Cardiac fibroblast (primary cell): ENCODE measurements at places on chromosomes 16 and 17.

DNA sequence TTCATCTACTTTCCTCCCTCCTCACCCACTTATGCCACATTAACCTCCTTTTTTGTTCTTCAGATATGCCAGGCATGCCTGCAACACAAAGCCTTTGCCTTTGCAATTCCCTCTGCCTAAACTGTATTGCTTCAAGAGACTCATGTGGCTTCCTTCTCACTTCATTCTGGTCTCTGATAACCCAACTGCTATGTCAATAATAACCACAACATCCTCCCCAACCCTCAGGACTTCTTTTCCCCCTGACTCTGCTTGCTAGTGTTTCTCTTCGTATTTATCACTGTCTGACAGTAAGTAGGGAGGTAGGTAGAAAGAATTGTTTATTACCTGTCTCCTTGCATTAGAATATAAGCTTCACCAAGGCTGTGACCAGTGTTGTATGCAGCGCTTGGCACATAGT lies 22.4 kb downstream of the RBL2 start:
- no peak for DNase-seq

DNA sequence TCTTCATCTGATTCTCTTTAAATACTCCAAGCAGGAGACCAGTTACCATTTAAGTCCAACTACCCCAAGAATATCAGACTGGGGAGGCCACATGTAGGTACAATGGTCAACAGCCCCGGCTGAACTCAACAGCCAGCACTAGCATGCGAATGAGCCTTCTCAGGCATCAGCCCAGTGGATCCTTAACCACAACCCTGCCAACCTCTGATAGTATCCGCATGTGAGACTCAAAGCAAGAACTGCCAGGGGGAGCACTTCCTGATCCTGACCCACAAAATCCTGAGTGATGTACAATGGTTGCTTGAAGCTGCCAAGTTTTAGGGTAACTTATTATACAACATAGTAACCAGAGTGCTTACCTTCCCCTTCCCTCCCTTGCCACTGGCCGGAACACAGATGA lies 4.0 kb downstream of the PYY start:
- peak; percentile 15 for DNase-seq

GRCh38 chr16:15461376-15461775 lies 27.0 kb downstream of the BMERB1 start:
- DNase-seq, result peak; percentile 49

DNA sequence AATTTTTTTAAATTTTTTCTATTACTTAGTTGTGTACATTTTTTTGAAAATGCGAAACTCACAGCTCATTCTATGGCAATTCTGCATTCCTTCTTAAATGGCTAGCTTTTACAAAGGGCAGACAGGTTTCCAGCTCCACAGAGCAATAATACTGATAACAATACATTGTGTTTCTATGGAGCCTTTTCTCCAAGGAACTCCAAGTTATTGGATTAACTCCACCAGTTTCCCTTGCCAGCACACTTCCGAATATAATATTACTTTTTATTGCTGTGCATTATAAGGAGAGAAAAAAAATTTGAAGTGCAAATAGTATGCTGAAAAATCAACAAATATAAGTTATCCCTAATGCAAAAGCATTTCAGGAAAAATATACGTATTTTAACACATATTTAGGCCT lies 127.5 kb upstream of the PSMD7 start:
- no peak for DNase-seq

DNA sequence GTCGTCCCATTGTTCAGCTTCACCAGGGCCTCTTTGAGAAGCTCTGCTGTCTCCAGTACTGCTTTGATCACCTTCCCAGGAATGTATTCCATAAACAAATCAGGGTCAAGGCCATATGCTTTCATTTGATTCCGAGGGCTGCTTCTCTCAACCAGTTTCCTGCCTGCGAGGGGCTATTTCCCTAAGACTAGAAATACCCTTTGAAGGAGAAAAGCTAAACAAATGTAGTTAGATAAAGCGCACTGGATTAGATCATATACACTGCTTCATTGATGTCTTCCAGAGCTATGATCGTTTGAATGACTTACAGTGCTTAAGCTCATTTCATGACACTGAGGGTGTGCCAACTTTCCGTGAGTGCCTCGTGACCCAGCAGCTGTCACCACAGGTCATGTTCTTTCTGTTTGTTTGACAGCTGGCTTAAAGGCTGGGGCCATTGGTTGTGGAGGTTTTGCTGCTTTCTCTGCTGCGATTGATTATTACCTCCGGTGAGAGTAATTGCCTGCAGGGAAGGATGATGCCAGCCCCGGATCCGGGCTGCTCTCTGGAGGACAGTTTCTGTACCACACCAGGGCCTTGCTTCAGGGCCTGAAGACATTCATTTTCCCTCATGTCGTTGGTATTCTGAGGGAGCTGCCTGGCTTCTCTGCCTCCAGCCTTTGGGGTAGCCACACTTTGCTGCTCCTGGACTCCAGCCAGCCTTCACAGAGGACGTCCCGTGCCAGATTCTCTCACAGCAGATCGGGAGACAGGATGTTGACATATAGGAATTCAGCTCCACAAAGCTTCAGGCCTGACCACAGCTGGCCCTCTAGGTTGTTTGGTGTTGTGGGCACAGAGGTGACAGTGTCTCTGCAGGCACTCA lies 3.9 kb downstream of the TIMM22 start:
- peak; percentile 61 for DNase-seq

DNA sequence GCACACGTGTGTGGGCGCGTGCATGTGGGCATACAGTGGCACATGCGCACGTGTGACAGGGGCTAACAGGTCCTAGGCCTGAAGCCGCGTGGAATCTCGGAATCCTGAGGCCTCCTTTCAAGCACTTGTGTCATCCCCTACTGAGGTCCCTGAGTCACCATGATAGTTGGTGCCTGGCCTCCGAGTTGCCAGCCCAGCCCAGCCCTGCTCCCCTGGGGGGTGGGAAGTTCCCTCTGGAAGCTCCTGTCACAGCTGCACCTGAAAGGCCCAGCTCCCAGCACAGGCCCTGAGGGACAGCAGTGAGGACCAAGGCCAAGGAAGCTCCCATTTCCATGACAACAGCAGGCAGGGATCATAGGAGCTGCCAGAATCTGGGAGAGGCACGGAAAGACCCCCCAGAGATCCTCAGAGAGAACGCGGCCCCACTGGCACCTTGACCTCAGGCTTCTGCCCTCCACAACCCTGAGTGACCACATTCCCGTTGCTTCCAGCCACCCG lies 35.4 kb upstream of the ENPP7 start:
- no peak for DNase-seq

DNA sequence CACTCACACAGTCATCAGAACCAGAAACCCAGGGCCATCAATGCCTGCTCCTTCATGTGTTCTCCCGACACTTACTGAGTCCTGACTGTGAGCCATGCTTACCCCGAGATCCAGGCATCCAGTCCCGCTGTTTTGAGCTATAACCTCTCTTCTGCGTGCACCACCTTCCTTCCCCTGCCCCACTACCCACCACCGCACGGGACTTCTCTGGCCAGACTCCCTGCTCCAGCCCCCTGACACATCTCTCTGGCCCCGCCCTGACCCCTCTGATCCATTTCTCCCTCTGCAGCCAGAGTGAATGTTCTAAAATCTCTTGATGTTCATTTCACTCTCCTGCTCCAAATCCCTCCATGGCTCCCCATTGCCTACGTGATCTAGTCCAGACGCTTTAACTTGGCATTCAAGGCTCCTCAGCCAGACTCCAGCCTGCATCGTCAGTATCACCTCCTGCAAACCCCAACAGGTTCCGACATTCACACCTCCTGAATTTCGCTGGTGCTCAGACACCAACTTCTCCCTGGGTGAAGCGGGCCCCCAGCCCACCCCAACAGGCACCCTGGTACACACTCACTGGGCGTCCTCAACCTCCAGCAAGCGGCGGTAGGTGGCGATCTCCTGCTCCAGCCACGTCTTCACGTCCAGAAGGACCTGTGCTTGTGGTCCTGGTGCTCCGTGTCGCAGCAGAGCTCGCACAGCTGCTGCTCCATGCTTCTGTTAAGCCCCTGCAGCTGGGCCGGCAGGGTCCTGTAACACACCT lies 3.1 kb upstream of the KRT17 start:
- no peak for DNase-seq

GRCh38 chr17:81060416-81060815 lies 25.5 kb downstream of the BAIAP2 start:
- DNase-seq, result no peak

GRCh38 chr17:35607239-35607847 lies 20.2 kb downstream of the AP2B1 start:
- DNase-seq, result no peak

- DNase-seq, result peak; percentile 61
Observed at GRCh38 chr17:13736916-13737315, 135.2 kb upstream of the HS3ST3A1 start.

GRCh38 chr17:50264263-50265113 lies 9.8 kb upstream of the TMEM92 start:
- DNase-seq, result peak; percentile 47

- DNase-seq, result no peak
Observed at GRCh38 chr17:28662527-28662829, 473 bp downstream of the SUPT6H start.

GRCh38 chr17:27049104-27049784 lies 244.7 kb upstream of the WSB1 start:
- no peak for DNase-seq

GRCh38 chr16:87435372-87436224 lies 43.5 kb downstream of the MAP1LC3B start:
- peak; percentile 88 for DNase-seq

DNA sequence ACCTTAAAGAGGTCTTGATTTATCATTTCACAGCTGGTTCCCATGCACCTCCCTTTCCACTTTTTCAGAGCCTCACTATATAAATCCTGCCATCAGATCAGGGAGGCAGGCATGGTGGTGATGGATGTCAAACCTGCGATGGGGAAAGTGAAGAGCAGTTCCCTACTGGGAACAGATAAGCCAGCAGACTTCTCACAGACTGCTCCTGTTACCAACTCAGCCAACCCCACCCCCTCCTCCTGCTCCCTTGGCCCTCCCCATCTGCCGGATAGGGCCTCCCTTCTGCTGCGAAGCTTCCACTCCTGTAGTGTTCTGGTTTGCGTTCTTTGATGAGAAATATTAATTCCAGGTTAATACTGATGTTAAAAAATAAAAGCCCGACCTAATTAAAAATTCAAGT lies 232.1 kb downstream of the STX8 start:
- peak; percentile 35 for DNase-seq

- peak; percentile 66 for DNase-seq
Observed at GRCh38 chr17:61389670-61390478, 9.8 kb upstream of the TBX2 start.

DNA sequence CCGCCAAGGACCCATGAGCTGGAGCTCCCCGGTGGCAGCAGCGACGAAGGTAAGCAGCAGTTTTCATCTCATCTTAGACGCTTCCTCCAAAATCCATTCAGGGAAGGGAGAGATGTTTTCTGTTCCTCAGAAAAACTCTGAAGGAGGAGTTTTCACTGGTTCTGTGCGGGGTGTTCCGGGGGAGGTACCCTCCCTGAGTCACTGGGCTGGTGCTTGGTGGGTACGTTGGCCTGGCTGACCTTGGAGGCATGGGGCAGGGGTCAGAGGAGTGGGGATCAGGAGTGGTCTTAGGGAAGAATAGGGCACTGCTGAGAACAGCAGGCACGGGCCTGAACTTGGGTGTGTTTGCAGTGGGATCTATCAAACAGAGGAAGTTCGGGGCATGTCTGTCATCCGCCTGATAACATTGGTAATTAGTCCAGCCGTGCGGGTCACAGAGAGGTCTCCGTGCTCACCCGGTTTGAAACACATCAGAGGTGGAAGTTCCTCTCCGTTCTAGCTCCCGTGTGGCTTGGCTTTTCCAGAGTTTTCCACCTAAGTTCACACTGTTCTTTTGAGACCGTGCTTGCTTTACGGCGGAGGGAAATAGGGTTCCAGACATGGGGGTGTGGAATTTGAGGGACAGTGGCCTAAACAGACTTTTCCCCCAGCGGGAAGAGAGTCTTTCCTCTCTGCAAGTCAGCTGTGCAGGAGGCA lies 59.6 kb upstream of the CIBAR2 start:
- DNase-seq, result peak; percentile 9

GRCh38 chr16:52783616-52784015 lies 236.7 kb upstream of the TOX3 start:
- no peak for DNase-seq

DNA sequence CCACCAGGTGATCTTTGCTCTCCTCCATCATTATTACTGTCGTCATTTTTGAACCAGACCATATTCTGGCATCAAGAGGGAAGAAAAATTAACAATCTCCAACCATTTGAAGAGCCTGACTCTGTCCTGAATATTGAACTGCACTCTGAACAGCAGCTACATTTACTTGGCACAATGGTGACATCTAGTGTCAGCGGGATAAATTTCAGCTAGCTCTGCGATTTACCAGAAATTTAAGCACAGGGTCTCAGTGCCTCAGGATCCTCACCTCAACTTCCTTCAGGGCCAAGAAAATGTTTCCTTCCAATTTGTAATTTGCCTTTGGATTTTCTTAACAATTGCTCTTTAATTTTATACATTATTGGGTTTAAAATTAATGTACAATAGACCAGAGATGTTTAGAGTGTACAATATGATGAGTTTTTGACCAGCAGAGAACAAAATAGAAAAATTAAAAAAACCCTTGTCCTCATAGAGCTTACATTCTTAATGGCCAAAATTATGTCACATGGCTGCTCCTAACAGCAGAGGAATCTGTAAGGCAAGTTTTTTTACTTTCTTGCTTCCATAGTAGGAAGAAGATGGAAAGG lies 10.7 kb upstream of the ZNF19 start:
- peak; percentile 73 for DNase-seq

- no peak for DNase-seq
Observed at GRCh38 chr17:57082441-57082840, 2.6 kb upstream of the AKAP1 start.

- DNase-seq, result peak; percentile 33
Observed at GRCh38 chr16:84940670-84941551, 70.4 kb downstream of the ZDHHC7 start.

DNA sequence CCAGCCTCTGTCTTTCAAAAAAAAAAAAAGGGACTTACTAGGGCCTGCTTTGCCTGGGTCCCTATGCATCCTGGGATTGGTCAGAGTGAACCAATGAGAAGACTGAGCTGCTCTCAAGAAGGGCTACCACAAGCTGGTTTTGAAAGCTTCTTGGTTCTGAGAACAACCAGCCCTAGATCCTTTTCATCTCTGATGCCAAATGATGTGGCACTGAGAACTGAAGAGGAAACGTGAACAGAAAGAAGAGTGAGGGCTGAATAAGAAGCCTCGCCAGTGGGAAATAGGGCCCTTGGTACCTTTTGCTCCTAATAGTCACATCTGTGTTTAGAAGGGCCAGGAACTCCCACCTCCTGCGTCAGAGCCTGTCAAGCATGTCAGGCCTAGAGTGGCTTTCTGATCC lies 10.7 kb downstream of the TACO1 start:
- DNase-seq, result no peak

DNA sequence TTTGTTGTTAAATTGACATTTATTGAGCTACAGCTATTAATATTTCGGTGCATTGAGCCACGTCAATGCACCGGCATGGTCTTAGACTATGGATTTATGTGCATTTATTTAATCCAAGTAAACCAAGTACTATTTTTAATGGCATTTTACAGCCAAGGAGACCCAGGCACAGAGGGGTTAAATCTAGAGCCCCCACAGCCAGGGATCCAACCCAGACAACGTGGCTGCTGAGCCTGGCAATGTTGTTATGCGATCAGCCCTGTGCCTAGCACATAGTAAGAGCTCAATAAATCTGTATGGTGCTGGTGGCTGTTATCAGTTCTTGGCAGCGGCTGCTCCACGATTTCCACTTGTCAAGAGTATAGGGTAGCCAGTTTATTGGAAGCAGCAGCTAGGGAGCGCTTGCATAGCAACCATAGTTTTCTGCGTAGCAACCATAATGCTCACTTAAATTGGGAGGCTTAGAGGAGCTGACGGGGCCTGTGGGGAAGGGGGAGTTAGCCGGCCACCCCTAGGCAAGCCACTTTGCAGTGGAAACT lies 541 bp upstream of the RBBP6 start:
- no peak for DNase-seq
